IMR-90 (cell line): ENCODE measurements at places on chromosomes 2 and 18. TPM values are rescaled to one million over a fixed set of nuclear protein-coding genes. Genes with fewer than 3 reads are reported as not detected.

SOWAHC gene
- 4.8 and 8.9 TPM in 2 replicates for total RNA-seq

CREG2 gene
- total RNA-seq = not detected in 2 replicates

DNA sequence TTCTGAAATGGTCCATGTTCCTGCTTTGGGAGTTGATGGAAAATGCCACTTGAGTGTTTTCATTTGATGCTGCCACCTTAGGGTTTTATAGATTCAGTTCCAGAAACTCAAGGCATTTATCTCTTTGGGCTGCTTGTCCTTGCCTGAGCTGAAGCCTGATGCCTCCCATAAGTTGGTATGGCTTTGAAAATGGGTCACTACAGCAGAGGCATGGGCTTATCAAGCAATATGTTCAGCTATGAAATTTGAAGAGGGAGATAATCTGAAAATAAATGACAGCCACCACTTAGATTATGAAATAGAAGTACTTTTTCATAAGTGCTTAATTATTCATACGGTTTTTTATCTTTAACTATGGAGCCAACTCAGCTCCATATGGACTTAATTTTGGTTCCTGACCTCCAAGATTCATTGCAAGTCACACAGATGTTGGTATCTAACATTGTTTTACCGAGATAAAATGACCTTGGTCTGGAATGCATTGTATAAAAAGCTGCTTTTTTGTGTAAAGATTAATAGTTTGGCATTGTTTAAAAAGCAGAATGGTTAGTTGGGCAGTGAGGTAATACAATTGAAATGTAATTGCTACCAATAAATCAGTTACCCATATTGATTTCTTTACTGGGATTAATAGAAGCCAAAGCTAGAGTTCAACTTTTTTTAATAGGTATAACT lies 4.5 kb downstream of the SLC14A1 start:
- DNase-seq = peak; percentile 56
- no peaks in the 10 kb centered on the region for H3K36me3 ChIP-seq
- H3K27ac ChIP-seq = no peak overlapping the region
- no peaks in the 10 kb centered on the region for H3K27me3 ChIP-seq
- peaks cover 25% of the 10 kb centered on the region for H3K4me1 ChIP-seq
- no peak overlapping the region for H3K4me3 ChIP-seq

- no peak for DNase-seq
- no peaks in the 10 kb centered on the region for H3K27me3 ChIP-seq
- H3K36me3 ChIP-seq = no peaks in the 10 kb centered on the region
- no peaks in the 10 kb centered on the region for H3K4me1 ChIP-seq
- no peak overlapping the region for H3K4me3 ChIP-seq
Observed at GRCh38 chr2:20977520-20978180, 66.2 kb downstream of the APOB start.

GRCh38 chr2:231039821-231040364 lies 2.6 kb downstream of the C2orf72 start:
- H3K36me3 ChIP-seq = no peaks in the 10 kb centered on the region
- no peak overlapping the region for H3K4me3 ChIP-seq
- peaks cover 67% of the 10 kb centered on the region for H3K27me3 ChIP-seq
- no peak overlapping the region for H3K27ac ChIP-seq
- no peak for DNase-seq
- H3K4me1 ChIP-seq = no peaks in the 10 kb centered on the region

- H3K4me3 ChIP-seq = no peak overlapping the region
- no peaks in the 10 kb centered on the region for H3K27me3 ChIP-seq
- peaks cover 24% of the 10 kb centered on the region for H3K4me1 ChIP-seq
- no peak overlapping the region for H3K27ac ChIP-seq
Observed at GRCh38 chr18:48826806-48827205, 124.0 kb downstream of the SMAD7 start.

DNA sequence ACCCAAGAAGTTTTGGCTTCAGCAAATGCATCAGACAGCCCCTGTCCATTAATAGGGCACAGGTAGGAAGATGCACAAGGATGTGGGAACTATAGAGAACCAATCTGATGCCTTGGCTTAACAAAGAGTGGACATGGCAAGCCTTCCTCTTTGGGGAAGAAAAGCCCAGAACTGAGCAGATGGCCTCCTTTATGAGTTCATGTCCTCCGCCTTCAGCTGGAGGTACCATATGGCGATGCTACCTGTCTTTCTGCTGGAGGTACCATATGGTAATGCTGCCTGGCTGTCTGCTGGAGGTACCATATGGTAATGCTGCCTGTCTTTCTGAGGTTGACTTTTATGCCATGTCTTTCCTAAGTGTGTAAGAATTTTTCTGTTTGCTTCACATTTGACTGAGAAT lies 6.0 kb downstream of the RETREG2 start:
- no peak overlapping the region for H3K4me3 ChIP-seq
- no peak for DNase-seq
- no peaks in the 10 kb centered on the region for H3K4me1 ChIP-seq
